Right lung (tissue), 10 donors: ENCODE measurements at places on chromosomes 11 and 22. TPM values are rescaled to one million over a fixed set of nuclear protein-coding genes. Genes with fewer than 3 reads are reported as not detected.

PAX6 gene
- polyA plus RNA-seq = 0.16 TPM

HTATIP2 gene
- 3.3 TPM for polyA plus RNA-seq

C11orf16 gene
- polyA plus RNA-seq = 4.3 TPM

OR51M1 gene
- polyA plus RNA-seq = 0.09 TPM

DNA sequence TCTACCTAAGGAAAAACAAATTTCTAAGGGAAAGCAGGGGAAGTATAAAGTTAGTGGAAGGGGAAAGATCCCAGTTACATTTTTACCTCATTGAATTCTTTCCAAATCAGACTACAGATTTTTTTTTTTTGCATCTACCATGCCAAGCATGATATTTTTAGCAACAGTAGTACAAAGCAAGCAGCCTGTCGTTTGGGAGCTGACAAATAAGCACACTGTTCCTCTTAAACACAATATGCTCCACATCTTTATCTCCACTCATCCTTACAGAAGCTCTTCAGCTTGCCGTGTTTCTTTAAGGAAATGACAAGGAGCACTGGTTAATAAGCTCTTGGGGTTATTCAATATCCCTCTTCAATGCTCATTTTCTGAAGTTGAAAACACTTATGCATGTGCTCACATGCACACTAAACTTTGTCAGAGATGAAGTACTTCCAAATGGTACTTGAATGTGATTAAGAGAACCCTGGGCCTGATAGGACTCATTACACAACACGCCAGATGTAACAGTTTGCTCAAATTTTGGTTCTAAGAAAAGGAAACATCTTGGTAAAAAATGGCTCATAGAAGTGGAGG, 53.8 kb downstream of the PAX6 start:
- DNase-seq = peak; percentile 30

DNA sequence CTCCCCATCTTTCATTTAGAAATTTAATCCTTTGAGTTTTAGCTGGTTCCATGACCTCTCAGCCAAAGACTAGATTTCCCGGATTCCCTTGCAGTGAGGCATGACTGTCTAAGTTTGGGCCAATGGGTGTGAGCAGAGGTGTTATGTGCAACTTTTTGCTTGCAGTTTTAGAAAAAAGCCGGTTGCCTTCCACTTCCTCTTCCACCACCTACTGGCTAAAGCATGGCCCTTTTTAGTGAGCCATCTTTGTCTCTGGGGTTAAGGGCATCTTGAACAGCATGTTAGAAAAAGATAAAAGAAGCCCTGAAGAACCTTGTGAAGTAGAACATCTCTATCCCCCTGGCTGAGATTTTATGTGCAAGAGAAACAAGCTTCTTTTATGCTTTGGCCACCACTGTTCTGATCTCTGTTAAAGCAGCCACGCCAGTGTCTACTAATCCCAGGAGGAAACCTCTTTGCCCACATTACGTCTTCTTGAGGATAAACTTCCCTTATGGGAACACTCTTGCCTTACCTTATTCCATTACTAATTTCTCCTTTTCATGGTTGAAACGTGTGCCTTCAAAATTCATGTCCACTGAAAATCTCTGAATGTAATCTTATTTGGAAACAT, 279.9 kb downstream of the TENM4 start:
- DNase-seq = no peak

- DNase-seq = no peak
Measured at GRCh38 chr22:23804781-23805291, 18.1 kb downstream of the SMARCB1 start.

DNA sequence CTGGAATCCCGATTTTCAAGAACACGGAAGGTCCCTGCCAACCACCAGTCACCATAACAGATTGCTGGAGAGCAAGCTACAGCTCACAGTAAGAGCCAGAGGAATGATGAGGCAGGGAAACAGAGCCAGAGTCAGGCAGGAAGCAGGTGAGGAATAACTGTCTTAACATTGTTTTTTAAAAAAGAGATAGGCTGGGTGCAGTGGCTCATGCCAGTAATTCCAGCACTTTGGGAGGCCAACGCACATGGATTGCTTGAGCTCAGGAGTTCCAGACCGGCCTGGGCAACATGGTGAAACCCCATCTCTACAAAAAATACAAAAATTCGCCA, 13.5 kb upstream of the CASTOR1 start:
- no peak for DNase-seq
